ENCODE measurements at places on chromosomes 16 and 17.

DNA sequence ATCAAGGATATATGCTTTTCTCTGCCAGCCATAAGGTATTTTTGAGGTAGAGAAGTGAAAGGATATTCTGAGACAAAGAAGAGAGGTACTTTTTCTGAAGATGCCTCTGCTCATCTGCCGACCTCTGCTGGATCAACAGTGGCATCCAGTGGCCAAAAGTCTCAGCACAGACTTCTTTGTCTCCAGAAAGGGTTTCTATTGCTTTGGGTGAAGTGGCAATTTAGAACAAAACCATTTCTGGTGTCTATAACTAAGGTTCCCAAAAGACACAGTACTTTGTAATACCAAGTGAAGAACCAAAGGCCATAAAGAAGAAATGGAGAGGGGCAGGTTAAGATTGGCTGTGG, 155.2 kb upstream of the C17orf78 start:
- H3K4me3 ChIP-seq = peak overlapping the region; percentile 5
- H3K4me1 ChIP-seq = peaks cover 12% of the 10 kb centered on the region
- peaks cover 17% of the 10 kb centered on the region for H3K36me3 ChIP-seq
- DNase-seq = no peak
- peak overlapping the region; percentile 84 for H3K27ac ChIP-seq

DNA sequence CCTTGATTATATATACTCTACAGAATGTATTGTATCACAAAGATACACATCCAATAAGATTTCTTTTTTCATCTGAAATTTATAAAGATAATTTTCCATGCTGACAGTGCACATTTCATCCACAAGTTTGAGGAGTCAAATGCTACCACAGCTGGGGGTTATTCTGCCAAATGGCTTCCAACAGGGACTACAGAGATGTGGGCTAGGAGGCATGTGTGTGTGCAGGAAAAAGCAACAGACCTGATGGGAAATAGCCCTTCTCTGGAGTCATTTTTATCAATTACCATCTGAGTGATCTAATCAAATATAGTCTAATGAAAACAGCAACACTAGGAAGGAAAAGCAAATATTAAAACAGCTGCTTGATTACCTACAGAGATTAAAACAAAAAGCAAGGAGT, 290.5 kb downstream of the CEP112 start:
- DNase-seq = no peak
- no peaks in the 10 kb centered on the region for H3K36me3 ChIP-seq
- no peak overlapping the region for H3K4me3 ChIP-seq
- H3K4me1 ChIP-seq = peaks cover 9% of the 10 kb centered on the region

- H3K27ac ChIP-seq = no peak overlapping the region
- no peaks in the 10 kb centered on the region for H3K4me1 ChIP-seq
- no peak for DNase-seq
- H3K36me3 ChIP-seq = no peaks in the 10 kb centered on the region
- no peak overlapping the region for H3K4me3 ChIP-seq
- H3K27me3 ChIP-seq = no peaks in the 10 kb centered on the region
Measured at GRCh38 chr17:57966246-57966645, 11.0 kb upstream of the CUEDC1 start.

DNA sequence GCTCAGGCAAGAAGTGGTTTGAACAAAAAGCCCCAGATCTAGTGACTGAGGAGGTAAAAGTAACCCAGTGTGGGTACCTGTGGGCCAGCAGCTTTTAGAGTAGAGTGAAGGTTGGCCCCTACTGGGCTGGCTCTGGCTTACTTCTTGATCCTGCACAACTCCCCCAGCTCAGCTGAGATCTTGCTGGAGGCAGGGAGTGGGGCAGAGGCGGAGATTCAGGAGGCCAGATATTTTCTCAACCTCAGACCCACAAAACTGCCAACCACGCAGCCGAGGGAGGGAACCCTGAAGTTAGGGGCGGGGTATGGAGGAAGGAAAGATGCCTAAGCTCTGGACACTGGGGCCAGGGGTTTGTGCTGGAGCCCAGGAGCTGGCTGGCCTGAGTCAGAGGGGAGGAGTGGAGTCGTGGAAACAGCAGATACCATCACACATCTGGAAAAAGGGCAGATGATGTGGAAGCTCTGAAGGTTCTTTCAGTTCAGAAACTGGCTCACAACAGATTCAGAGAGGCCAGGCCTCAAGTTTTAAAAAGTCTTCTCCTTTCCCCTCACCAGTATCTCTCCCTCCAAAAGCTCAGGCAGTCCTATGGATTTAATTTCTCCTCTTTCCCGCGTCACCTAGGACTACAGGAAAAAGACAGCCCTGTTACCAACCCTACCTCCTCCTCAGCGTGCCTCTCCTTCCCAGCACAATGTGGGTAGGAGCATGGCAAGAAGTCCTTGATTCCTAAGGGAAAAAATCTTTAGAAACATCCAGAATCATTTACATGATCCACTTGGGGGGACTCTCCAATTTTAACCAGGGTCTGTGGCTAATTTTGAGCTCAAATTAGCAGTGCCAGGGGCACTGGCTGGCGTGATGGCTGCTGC, 48.1 kb downstream of the MYO18A start:
- peak overlapping the region; percentile 26 for H3K27ac ChIP-seq
- no peak overlapping the region for H3K4me3 ChIP-seq
- no peaks in the 10 kb centered on the region for H3K27me3 ChIP-seq
- DNase-seq = no peak
- H3K4me1 ChIP-seq = peaks cover 5% of the 10 kb centered on the region
- peaks cover 2% of the 10 kb centered on the region for H3K36me3 ChIP-seq

- H3K36me3 ChIP-seq = no peaks in the 10 kb centered on the region
- DNase-seq = no peak
- H3K27ac ChIP-seq = no peak overlapping the region
- peaks cover 31% of the 10 kb centered on the region for H3K27me3 ChIP-seq
Measured at GRCh38 chr17:5120036-5120435, 4.2 kb downstream of the USP6 start.
